ENCODE measurements at places on chromosomes 2 and 18.

DNA sequence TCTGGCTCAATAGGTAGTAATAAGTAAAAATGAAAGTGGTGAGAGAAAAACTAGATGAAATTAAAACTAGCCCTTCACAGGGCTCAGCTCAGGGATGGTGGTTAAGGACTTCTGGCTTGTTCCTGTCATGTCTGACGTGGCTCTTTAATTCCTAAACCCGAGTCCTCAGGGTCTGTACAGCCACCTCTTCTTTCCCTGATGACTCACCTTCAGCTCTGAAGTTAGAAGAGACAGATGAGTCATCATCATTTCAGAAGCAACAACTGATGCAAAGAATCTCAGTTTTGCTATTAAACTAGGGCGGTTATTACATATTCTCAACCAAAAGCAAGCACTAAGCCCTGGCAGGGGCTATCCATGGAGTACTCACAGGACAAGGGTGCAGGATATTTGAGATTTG, 24.0 kb upstream of the ITGB6 start:
- no peak for DNase-seq

DNA sequence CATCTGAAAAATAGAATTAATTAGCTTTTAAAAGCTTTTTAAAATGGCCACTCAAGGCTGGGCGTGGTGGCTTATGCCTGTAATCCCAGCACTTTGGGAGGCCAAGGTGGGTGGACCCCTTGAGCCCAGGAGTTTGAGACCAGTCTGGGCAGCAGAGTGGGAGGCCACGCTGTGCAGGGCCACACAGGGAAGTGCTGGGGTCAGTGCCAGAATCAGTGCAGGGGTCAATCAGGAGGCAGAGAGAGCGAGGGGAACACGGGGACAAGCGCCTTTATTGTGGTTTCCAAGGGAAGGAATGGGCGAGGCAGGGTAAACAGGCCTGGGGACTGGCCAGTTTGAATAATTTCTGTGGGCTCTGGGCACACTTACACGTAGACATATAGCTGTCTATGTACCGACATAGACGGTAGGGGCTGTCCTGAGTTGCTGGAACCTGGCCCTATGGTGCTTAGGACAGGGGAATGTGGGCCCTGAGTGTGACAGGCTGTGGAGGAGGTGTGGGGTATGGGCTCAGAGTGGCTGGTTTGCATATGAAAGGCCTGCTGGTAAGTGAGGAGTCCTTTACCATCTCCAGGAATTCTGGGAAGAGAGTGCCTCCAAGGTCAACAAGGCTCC, 42.9 kb downstream of the DYSF start:
- DNase-seq: no peak

DNA sequence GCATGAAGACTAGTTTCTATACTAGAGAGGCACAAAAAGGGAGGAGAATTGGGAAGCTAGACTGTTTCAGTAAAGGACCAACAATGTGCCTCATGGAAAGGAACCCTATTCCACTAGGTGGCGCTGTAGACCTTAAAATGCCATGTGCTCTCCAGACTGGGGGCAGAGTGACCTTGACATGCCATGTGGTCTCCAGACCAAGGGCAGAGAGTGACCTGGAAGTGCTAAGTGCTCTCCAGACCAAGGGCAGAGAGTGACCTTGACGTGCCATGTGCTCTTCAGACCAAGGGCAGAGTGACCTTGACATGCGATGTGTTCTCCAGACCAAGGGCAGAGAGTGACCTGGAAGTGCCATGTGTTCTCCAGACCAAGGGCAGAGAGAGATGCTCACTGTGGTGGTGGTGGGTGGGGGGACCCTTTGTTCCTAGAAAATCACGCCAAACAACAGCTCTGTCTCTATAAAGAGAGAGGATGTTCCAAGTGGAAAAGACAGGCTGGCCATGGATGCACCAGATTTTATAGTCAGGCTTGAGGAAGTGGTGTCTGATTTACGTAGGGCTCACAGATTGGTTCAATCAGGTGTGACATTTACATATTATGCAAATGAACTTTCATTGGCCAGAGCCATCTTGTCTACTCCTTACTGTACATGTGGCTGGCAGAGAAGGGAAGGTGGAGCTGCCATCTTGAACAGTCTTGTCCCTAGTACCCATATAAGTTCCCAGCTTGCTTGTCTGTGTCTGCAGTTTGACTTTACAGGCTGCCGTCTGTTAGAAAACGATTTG, 344.0 kb upstream of the DDX18 start:
- DNase-seq: no peak

DNA sequence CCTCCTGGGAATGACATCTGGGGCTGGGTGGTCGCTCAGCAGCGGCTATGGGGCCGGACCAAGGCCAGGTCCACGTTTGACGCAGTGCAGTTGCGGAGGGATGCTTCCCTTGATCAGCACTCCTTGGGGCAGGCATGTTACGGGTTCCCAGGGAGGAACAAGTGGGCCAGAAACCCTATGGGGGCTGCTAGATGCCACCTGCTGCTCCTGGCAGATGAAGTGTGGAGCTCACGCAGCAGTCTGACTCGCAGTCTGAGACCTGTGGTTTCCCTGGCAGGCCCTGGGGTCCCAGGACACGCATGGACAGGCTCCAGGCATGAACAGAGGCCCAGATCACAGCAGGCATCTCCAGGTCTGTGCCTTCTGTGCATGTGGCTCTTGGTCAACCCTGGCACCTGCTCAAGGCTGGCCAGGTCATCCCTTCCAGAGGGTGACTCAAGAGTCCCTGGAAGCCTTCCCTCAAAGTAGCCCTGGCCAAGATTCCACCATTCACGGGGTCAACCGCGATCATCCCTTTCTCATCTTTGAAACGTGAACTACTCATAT, 20.0 kb downstream of the KCNF1 start:
- no peak for DNase-seq

DNA sequence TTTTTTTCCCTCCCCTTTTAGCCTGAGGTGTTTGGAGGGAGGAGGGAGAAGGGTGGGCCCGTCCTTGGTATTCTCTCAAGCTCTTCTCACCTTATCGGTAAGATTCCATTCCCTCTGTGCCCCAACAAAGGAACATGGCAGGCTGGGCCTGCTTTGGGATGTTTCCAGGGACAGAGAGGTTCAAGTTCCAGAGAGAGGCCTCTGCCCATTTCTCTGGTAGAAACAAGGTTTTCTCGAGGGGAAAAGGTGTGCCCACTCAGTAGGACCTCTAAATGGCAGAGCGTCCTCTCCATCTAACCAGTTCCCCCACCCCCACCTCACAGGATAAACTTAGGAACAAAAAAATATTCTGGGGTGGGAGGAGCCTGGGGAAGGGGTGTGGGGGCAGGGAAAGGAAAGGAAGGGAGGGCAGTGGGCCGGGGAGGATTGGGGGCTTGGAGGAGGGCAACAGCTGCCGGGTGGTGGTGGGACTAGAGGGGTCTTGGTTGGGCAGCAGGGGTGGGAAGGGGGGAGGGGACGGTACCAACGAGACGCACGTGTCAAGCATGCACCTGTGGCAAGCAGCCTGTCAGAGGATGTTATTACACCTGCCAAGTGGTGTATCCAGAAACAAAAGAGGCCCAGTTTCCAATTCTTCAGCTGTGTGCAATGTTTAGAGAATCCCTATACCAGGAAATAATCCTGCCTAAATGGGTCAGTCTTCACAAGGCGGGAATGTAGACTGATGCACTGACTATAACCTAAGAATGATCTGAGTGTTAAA, 2.1 kb downstream of the PCBP1 start:
- DNase-seq: no peak

All from stimulated activated CD8-positive, alpha-beta memory T cell treated with anti-CD3 and anti-CD28 coated beads, Interleukin-2, amount 100 ng/mL, for 1 hour (primary cell).